ENCODE measurements at places on chromosomes 5 and 9.
A peak's percentile ranks its signal among the peaks of the same experiment; 100 is the strongest.

DNA sequence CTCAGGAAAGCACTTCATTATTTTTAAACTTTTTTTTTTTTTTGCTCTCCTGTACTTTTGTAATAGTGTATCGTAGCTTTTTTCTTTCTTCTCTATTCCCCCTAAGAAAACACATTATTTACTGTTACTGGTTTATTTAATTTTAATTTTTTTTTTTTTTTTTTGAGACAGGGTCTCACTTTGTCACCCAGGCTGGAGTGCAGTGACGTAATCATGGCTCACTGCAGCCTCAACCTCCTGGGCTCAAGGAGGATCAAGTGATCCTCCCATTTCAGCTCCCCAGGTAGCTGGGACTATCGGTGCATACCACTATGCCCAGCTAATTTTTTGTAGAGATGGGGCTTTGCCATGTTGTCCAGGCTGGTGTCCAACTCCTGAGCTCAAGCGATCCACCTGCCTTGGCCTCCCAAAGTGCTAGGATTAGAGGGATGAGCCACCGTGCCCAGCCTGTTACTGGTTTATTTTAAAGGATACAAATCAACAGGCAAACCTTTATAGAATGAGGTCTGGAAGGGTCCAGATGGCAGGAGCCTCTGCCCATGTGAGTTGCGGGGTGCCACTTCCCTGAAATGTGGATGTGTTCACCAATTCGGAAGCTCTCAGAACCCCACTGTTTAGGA, 49.0 kb upstream of the TNFSF15 start:
- no peak for DNase-seq

- DNase-seq = no peak
These were observed 159.6 kb upstream of the SLC12A2 start for GRCh38 chr5:127923804-127924570.

DNA sequence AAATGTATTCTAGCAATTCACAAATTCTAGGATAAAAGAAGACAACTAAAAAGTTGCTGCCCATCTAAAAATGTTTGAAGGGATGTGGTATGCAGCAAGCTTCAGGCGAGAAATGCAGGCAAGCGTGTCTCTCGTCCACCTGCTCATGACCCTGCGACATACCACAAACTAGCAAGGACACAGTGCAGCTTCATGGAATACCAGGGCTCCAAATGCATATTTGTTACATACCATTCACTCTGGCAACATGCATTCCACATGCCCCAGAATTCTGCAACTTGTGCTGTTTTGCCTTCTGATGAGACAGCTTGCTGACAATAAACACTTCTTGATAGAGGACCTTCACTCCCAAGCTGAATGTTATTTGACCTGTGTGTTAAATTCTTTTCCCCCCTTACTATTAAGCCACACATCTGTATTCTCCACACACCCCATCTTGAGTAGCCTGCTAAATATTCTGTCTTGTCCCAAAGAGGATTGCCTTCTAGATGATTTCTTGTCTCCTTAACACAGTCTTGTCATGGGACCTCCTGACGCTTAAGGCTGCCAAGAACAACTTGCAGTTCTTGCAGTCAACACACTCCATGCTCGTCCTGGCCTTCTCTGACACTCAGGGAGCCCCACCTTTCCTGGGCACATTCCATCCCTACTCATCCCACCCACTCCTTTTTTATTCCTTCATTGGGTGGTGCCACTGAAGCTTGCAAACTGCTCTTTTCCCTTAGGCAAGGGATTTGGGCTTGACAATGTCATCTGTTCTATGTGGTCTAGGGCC, 340.5 kb downstream of the PIK3R1 start:
- no peak for DNase-seq

DNA sequence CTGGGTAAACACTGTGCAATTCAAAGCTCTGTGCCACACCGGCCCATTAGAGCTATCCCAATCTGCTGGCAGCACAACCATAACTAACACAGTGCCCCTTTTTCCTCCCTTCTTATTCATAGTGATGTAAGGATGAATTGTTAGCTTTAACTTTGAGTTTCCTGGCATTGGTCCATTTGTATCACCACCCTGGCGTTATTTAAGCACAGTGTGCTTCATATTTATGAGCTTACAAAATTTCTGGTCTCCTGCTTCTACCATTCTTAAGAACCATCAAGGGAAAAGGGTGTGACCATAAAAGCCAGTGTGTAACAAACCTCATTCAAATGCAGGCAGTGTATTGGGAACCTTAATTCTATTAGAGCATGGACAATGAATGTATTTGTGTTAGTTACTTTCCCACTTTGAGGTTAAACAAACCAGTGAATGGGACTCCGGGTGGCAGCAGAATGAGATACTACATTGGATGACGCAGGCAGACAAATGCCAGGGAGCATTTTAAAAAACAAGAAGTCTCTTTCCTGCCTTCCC, 222.6 kb downstream of the TMEM161B start:
- no peak for DNase-seq

GRCh38 chr5:133524666-133525065, 87.7 kb downstream of the FSTL4 start:
- DNase-seq = no peak

- DNase-seq = no peak
These were observed 967.5 kb downstream of the NR2F1-AS1 start for GRCh38 chr5:92613546-92613945.

GRCh38 chr9:120916588-120916987, 10.0 kb downstream of the TRAF1 start:
- no peak for DNase-seq

- peak; percentile 15 for DNase-seq
These were observed 52.4 kb downstream of the GALNT10 start for GRCh38 chr5:154242964-154243376.

DNA sequence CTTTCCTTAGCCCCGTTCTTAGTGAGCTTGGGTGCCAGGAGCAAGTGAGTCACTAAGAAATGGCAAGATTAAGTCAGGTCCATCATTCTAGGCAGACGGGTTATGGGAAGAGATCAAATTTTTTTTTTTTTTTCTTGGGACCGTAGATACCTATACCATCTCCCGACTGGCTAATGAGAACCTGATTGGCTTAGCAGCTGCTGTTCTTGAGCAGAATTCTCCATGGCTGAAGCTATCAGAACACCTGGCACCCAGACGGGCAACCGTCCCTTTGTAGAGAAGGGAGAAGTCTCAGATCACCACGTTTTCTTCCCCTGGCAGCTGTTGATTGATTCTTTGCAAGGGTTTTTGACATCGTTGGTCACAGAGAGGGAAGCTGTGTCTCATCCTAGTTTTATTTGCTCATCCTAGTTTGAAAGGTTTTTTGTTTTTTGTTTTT, 78.6 kb downstream of the AOPEP start:
- peak; percentile 52 for DNase-seq

GRCh38 chr9:32426278-32426939, 42.0 kb downstream of the ACO1 start:
- DNase-seq = peak; percentile 53

GRCh38 chr9:131580358-131580757, 35.0 kb downstream of the PRRT1B start:
- no peak for DNase-seq

GRCh38 chr5:150059623-150060022, 26.7 kb downstream of the CSF1R start:
- no peak for DNase-seq

GRCh38 chr5:160363211-160363610, 7.2 kb downstream of the C1QTNF2 start:
- DNase-seq = no peak

Measured in NB4 (cell line).